ENCODE measurements at places on chromosomes 12 and 14.

GRCh38 chr14:103385929-103386712 is 906 bp downstream of the MARK3 start:
- peak; percentile 61 for DNase-seq

GRCh38 chr14:99947695-99948094 is 117.5 kb upstream of the EVL start:
- DNase-seq: peak; percentile 58

DNA sequence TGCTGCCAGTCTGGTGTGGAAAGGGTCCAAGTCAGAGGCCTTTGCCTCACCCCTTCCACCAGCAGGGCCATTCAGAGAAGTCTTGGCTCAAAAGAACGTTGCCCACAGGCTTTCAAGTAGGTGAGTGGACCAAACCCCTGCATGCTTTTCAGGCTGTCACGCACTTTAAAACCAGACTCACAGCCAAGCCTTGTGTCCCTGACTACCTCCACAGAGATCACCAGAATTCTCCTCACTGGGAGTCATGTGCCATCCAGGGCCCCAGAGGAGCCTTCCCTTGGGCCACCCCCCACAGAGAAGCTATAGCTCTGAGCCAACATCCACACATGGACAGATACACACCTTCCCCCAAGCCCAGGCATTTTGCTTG is 283.1 kb downstream of the DPF3 start:
- no peak for DNase-seq

- DNase-seq: no peak
Measured at GRCh38 chr12:11711651-11712327, 62.3 kb downstream of the ETV6 start.

DNA sequence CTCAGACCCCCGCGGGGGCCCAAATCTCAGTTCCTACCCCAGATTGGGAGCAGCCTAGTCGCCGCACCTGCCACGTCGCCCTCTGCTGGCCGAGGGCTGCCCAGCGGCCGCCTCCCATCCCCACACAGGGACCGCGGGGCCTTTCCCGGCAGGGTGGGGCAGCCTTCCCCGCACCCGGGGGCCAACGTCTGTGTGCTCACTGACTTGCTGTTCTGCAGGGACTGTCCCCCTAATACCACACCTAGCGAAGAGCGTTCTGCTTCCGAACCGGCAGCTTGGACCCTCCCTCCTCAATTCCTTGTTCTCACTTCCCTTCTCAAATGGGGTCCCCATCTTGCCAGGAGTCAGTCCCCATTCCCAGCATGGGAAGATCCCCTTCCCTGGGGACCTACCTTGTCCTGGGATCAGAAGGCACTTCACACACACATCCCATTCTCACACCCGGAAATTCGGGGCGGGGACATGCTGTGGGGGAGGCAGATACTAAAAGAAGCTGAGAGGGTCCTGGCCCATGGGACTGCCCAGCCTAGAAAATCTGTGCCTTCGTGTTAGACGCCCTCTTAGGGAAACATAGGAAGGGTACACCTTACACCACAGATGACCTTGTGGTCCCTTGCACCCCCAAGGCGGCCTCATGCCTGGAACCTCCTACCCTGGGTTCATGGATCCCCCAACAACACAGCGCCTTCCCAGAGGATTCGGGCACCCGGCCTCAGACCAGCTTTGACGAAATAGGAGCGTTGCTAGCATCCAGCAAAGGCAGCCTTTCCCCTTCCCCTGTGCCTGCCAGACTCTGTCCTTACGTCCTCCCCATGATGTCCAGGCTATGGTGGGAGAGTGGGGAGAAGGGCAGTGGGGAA is 16.4 kb downstream of the ACVRL1 start:
- no peak for DNase-seq

DNA sequence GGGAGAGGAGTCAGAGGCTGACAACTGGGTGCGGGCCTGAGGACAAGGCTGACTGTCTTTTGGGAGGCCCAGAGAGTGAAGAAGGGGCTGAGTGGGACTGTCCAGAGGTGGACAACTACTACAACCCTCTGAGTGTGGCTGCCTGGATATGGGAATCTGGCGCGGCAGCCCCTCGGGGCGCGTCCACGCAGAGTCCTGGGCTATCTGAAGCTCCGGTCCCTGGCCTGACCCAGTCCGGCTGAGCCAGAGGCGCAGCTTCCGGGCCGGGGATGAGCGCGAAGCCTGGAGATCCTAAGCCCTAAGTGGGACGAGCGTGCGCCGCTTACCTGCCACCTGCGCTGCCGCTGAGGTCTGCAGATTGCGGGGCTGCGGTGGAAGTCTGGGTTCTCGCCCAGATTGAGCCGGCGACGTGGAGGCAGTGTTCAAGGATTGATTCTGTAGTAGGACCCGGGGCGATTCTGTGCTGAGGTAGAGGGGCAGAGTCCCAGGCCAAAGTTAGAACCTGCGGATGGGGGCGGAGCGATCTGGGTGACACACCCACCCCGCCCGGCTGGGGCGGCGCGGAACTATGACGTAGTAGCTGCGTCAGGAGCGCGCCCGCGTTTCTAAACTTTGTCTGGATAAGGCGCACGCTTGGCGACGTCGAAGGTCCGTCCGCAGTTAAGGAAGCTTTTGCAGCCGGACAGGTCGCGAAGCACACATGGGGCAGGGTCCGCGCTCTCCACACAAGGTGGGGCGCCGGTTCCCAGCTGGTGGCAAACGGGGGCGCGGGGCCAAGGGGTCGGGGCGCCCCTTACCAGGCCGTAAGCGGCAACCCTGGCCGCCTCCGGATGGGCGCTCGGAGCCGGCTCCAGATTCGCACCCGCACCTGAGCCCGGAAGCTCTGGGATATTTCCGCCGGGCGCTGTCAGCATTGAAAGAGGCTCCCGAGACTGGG is at the start of the genes DHRS1 and NOP9:
Gene DHRS1, minus strand, starts transcription at position 526 of the 937 bp plus-strand sequence. CDS start 674 bp downstream, outside the sequence.
Gene NOP9, plus strand, starts transcription at position 596 of the 937 bp plus-strand sequence. Its CDS starts 105 bp downstream, at position 701.
- peak; percentile 93 for DNase-seq

DNA sequence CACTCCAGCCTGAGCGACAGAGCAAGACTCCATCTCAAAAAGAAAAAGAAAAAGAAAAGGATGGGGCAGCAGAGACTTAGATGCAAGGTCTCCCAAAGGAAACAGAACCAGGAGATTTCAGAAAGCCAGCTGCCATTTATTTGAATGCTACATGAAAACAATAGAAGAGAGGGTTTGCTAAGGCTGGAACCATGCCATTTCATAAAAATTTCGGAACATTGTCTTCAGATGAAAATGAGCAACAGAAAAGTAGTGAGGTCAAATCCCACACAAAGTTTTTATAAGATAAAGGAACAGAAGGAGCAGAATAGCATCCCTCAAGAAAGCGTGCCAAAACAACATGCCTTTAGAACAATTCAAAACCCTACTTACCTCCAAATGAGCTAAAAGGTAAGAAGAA is 175.3 kb downstream of the ETV6 start:
- DNase-seq: no peak

DNA sequence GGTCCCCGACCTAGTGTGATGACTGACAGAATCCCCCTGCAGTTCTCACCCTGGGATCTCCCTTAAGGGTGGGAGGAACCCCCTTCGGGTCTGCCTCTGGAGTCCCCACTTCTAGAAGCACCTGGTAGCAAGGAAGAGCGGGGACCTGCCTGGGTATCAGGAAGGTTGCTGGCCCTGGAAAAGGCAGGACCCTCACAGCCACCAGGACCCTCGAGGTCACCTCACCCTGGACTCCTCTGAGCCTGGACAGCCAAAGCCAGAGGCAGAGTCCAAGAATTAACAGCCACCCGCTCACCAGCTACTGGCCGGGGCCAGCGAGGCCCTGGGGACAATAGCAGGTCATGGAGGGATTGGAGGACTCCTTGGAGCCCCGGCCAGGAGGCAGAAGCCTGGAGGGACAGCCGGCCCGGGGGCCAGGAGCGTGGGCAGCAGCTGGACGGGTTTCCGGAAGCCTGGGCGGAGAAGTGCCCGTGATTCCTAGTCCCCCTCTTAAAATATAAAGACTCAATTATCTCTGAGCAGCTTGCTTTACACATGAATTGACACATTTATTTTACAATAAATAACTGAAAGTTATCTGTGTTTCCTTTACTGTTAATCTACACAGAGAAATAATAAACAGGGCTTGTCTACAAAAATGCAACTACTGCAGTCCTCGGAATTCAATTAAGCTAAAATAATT is 17.5 kb downstream of the BCL11B start:
- no peak for DNase-seq

DNA sequence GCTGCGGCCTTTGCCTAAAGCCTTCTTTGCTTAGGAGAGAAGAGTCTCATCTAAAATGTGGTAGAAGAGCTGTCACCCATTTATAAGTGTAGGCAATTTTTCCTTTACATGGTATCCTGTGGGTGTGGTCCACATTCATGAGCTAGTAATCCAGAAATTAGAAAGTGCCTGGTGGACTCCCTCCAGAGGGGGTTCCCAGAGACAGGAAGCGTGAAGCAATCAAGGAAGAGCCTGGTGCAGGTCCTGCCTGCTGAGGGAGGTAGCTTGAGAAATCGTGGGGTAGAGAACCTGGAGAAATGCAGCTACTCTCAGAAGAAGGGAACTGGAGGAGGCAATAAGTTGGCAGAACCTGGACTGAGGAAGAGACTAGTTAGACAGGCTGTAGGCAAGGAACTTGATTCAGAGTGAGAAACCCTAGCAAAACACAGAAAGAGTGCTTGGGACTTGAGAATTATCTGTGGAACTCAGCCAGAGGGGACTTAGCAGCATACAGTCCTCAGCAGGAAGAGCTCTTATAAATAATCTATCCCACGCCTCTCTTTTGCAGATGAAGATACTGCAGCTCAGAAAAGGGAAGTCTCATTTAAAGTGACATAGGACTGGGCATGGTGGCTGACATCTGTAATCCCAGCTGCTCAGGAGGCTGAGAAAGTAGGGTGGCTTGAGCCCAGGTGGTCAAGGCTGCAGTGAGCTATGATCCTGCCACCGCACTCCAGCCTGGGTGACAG is 182.4 kb upstream of the CCND2 start:
- DNase-seq: no peak

- no peak for DNase-seq
Measured at GRCh38 chr14:54291491-54292191, 105.2 kb upstream of the CDKN3 start.

DNA sequence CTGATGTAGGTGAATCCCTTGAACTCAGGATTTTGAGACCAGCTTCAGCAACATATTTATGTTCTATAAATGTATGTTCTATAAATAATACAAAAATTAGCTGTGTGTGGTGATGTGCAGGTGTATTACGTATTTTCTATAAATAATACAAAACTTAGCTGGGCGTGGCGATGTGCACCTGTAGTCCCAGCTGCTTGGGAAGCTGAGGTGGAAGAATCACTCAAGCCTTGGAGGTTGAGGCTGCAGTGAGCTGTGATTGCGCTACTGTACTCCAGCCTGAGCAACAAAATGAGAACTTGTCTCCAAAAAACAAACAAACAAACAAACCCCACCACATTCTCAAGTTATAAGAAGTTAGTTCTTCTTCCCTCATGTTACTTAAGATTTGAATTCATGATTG is 39.5 kb downstream of the GABARAPL1 start:
- DNase-seq: no peak

DNA sequence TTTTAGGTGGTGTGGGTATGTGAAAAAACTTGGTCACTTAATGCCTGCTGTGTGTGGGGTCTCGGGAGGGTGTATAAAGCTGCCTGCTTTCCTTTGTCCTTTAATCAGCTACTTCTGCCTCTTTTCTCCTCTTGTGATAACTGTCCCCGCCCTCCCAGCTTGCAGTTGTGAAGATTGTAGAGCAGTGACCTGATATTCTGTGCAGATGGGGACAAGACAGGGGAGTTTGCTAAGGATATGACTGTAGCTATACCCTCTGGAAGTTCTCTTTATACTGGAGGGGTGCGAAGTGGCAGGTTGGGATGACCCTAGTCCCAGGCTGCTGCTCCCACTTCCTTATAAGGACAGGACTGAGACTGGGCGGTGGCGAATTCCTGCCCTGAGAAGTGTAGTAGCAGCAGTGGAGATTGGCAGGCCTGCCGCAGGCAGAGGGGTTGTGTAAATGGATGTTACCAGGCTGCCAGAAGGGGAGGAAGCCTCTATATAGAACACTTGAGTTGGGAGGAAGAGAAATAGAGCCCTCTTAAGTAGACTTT is 835 bp downstream of the MYL6 start:
- peak; percentile 86 for DNase-seq

GRCh38 chr12:20395791-20396550 is 27.6 kb downstream of the PDE3A start:
- no peak for DNase-seq

- DNase-seq: no peak
Measured at GRCh38 chr12:111749391-111749790, 17.3 kb upstream of the ALDH2 start.

DNA sequence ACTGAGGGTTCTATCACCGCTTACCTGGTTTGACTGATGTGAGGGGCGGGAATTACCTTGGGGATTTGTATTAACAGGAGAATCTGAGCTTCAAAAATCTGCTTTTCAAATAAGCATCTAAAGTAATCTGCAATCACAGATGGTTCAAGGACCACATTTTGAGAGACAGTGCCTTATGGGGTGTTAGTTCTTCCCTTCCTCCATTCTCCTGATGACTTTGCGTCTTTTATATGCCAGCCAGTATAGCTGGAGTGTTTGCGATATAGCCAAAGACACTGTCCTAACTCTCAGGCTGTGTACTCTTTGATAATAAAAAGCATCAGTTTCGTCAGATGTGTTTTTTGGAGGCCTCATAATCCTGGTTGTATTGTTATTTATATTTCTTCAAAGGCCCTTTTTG is 39.5 kb downstream of the PPHLN1 start:
- DNase-seq: no peak

DNA sequence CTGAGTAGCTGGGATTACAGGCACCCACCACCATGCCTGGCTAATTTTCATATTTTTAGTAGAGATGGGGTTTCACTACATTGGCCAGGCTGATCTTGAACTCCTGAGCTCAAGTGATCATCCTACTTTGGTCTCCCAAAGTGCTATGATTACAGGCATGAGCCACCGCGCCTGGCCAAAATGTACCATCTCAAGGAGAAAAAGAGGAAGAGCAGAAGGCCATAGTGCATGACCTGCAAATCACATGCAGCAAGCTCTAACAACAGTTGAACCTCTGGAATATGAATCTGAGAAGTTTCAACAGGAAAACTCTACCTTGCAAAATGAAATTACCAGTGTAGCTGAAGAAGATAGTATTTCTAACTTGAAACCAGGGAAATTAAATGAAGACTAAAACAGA is 17.1 kb upstream of the SERPINA1 start:
- no peak for DNase-seq

- peak; percentile 10 for DNase-seq
Measured at GRCh38 chr12:107287436-107288413, 194.4 kb upstream of the CRY1 start.

DNA sequence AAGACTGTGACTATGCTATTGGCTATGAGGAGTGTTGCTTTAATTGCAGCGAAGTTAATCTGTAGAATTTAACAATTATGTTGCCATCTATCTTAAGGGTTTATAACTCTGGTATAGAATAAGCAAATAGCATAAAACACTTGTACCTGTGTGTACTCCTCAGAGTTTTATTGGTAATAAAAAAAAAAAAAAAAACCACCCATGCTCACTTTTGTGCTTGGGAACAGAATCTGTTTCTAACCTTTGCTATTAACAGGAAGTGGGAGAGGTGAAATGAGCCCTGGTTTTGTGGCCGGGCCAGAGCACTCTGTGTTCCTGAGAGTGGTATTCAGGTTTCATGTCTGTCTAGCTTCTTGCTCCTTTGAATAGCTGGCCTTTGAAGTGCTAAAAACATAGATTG is 53.1 kb downstream of the PDE3A start:
- DNase-seq: peak; percentile 26

GRCh38 chr14:91115986-91116770 is 2.3 kb downstream of the DGLUCY start:
- peak; percentile 61 for DNase-seq

- no peak for DNase-seq
Measured at GRCh38 chr14:94663965-94664704, 51.9 kb downstream of the SERPINA3 start.

Data from large intestine (tissue), 12 donors.